ENCODE measurements at places on chromosomes 4 and X.

DNA sequence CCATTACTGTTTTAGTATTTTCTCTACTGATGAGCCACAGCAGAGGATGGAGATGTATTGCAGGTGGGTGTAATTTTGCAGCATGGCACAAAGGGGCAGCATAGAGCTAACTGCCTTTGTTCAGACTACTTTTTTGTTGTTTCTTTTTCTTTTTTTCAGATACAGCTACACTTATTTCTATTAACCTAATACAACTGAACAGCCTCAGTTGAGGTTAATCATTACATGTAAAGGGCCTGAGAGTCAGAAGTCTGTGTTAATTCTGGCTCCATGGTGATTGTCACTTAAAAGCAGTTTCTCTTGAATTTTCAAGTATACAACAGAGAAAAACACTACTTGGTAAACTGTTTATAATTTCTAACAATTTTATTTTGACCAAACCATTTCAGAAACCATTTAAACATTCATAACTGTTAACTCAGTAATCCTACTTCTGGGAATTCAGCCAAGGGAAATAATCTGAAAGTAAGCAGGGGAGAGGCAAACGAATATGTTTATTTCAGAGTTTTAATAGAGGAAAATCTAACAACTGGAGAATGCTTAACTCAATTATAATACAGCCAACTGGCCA lies 13.9 kb upstream of the PPEF2 start:
- DNase-seq, result no peak

- no peak for DNase-seq
Measured at GRCh38 chr4:15533817-15534216, 64.1 kb downstream of the CC2D2A start.

- no peak for DNase-seq
Measured at GRCh38 chrX:139246295-139246694, 284.2 kb upstream of the F9 start.

- DNase-seq, result no peak
Measured at GRCh38 chr4:33184657-33185290, 2464.6 kb downstream of the PCDH7 start.

DNA sequence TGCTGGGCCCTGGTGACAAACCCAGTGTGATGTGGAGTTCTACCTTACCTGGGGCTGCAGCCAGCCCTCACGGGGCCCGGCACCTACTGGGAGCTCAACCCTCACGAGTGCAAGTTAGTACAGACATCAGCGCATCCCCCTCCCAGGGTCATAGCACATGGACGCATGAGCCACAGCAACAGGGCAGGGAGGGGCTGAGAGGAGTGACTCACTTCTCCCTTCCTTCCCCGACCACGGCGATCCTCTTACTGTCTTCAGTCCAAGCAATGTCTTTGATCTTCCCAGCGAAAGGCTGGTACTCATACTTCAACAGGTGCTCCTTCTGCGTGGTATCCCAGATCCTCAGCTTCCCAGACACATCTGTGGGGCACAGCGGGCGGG lies 17.8 kb downstream of the WDR1 start:
- DNase-seq, result no peak

DNA sequence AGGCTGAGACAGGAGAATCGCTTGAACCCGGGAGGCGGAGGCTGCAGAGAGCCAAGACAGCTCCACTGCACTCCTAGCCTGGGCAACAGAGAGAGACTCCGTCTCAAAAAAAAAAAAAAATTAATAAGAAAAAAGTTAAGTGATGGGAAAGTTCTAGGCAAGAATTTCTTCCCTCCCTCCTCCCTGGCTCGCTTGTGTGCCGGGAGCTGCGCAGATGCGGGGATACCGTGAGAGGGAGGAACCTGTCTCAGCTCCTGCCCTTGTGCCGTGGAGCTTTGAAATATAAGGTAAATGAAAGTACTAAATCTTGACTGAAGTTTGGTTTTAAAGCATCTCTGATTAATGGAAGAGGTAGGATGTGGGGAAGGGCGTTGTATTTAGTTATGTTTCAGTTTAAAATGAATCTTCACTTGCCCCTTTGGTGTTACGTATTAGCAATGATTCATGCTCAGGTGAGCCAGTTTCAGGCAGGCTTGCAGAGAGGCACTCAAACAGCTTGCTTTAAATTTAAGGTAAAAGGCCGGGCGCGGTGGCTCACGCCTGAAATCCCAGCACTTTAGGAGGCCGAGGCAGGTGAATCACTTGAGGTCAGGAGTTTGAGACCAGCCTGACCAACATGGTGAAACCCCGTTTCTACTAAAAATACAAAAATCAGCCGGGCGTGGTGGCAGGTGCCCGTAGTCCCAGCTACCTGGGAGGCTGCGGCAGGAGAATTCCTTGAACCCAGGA lies 1.4 kb upstream of the UFSP2 start:
- no peak for DNase-seq

DNA sequence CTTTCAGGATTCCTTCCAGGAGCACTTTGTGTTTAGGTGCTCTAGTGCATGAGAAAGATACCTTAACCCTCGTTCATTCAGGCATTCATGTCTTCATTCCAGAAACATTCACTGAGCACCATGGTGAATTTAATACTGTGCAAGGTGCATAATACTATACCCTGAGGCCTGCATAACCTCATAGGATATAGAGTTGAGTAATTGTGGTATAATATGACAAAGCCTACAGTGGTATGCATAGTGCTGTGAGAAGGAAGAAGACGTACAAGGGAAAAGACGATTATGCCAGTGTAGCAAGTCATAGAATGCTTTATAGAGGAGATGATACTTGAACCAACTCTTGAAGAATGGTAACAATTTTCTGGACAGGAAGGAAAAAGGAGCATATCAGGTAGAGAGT lies 34.3 kb downstream of the MTM1 start:
- no peak for DNase-seq

- no peak for DNase-seq
Measured at GRCh38 chrX:97637289-97637688, 753.6 kb downstream of the RPA4 start.
